Left lung (tissue), 14 donors: ENCODE measurements at places on chromosomes 1 and 21. TPM values are rescaled to one million over a fixed set of nuclear protein-coding genes. Genes with fewer than 3 reads are reported as not detected.

- peak; percentile 75 for DNase-seq
These were observed 128.6 kb downstream of the PRDM2 start for GRCh38 chr1:13828454-13829151.

DNA sequence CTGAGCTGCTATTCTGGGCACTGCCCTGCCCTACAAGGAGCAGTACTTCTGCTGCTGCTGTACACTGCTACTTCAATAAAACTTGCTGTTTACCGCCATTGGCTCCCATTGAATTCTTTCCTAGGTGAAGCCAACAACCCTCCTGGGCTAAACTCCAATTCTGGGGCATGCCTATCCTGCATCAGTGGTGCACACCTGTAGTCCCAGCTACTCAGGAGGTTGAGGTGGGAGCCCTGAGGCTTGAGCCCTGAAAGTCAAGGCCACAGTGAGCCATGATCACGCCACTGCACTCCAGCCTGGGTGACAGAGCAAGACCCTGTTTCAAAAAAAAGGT lies 21.2 kb downstream of the PDIK1L start:
- no peak for DNase-seq

DNA sequence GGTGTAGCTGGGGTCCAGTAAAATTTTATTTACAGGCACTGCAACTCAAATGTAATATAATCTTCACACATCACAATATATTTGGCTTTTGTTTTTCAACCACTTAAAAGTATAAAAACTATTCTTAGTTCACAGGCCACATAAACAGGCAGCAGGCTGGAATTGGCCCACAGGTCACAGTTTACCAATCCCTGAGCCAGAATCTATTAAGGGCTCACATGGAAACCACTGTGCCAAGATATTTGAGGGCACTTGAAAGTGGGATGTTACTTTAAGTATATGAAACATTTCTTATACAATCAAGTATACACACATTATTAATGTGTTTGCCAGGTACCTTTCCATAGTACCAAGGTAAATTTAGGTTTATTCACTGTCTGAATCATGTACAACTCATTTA lies 71.9 kb upstream of the PRDX6 start:
- no peak for DNase-seq

DNA sequence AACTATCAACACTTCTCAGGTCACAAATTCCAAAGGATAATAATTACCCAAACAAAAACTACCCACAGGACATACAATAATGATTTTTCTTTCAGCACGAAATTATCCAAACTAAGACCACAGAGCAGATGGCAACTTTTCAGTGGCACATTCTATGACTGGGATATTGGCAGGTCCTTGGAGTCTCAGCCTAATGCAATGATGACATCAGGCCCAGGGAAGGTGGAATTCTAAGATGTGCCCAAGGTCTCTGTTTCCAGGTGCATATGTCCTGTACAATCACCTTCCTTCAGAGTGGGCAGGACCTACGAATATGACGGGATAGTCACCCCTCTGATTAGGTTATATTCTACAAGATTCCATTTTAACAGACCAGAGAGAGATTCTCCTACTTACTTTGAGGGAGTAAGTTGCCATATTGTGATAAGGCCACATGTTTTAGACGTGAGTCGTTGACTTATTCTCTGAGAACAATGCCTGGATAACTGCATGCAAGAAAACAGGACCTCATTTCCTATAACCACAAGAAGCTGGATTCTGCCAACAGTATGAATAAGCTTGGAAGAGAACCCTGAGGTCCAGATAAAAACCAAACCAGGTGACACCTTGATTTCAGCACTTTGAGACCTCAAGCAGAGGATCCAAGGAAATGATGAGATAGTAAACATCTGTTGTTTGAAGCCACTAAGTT lies 69.9 kb downstream of the ZC3H11B start:
- DNase-seq = no peak

DNA sequence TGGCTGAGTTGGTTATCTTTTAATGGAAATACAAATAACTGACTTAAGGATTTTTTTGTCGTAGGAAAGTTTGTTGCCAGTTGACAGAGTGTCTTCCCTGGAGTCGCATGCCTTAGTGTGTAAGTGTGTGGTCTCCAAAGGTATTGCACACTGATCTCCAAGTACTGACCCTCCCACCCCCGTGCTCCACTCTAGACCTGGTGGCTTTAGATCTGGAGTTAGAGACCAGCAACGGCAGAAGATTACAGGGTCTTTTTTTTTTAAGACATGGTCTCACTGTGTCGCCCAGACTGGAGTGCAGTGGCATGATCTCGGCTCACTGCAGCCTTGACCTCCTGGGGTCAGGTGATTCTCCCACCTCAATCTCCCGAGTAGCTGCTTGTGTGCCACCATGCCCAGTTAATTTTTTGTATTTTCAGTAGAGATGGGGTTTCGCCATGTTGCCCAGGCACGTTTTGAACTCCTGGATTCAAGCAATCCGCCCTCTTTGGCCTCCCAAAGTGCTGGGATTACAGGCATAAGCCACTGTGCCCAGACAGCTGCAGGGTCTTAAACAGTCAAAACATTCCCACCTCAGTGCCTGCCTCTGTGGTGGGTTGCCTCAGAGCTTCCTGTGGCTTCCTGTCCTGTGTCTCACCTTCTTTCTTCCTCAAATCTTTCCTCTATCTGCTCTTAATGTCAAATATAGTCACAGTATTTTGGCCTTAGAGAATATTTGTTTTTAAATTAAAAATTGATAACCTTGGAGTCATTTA lies 6.9 kb downstream of the TRAPPC10 start:
- DNase-seq = no peak

DNA sequence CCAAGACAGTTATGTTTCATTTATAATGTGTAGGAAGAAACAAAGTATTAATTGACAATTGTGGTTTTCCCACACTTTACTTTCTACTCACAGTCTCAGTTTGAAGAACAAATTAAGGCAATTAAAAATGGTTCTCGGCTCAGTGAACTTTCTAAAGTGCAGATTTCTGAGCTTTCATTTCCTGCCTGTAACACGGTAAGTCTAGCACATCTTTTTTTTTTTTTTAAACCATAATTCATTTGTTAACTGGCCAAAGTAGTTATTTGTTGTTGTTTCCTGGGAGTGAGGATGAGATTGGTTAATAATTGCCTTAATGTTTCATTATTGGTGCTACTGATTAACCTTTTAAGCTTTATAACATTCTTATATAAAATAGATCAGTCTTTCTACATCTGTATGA lies 75.1 kb downstream of the VPS26C start:
- no peak for DNase-seq

DNA sequence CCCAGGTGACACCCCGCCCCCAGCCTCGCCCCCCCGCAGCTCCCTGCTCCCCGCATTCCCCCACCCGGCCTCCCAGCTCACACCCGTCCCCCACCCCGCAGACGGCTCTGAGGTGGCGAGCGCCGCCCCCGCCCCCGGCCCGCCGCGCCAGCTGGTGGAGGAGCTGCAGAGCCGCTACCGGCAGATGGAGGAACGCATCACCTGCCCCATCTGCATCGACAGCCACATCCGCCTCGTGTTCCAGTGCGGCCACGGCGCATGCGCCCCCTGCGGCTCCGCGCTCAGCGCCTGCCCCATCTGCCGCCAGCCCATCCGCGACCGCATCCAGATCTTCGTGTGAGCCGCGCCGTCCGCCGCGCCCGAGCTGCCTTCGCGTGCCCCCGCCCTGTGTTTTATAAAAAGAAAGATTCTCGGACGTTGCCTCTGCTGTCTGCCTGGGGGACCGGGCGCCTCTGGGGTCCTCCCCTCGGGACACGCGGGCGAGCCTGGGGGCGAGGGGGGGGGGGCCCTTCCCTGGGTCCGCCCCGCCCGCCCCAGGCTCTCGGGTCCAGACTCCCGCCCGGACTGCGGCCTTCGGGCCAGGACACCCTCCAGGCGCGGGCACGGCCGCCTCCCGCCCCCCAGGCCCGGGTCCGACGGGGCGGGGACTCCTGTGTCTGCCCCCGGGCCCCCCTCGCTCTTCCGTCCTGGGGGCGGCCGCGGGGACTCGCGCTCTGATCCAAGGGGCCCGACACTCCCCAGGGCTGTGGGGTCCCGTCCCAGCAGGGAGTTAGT lies 1.6 kb upstream of the MMP23B start:
- peak; percentile 81 for DNase-seq

- peak; percentile 72 for DNase-seq
These were observed at the start of gene TTC22 for GRCh38 chr1:54800899-54801759. TSS of gene TTC22 (minus strand) at chr1:54801323. CDS start at chr1:54801163, 160 bp downstream.

GRCh38 chr21:42621166-42621818 lies 32.1 kb upstream of the PDE9A start:
- peak; percentile 41 for DNase-seq

DNA sequence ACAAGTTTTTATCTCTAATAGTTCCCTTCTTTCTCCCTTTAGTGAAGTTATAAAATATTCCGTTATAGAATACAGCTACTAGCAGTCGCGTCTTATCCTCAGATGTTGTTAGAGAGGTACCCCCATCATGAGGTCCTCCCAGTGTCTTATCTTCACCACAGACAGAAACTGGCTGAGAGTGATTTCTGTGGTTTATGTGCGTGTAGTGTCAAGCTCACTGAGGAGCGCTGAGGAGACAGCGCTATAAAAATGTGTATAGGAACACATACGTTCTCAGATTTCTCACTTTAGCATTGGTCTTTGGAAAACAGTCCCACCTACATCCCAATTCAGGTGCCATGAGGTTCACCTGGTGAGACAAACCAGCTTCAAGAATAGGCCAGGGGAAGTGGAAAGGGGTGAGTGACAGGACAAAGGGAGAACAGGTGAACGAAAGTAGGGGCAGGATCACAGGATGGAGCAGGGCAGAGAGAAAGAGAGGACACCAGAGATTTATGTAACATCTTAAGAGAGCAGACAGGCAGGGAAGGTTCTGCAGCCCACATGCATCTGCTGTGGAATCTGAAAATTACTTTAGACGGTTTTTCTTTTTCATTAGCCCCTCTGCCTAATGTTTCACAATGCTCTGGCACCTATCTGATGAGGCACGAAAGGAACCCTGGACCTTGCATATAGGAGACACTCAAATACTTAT lies 2.7 kb upstream of the PLEKHO1 start:
- no peak for DNase-seq

DNA sequence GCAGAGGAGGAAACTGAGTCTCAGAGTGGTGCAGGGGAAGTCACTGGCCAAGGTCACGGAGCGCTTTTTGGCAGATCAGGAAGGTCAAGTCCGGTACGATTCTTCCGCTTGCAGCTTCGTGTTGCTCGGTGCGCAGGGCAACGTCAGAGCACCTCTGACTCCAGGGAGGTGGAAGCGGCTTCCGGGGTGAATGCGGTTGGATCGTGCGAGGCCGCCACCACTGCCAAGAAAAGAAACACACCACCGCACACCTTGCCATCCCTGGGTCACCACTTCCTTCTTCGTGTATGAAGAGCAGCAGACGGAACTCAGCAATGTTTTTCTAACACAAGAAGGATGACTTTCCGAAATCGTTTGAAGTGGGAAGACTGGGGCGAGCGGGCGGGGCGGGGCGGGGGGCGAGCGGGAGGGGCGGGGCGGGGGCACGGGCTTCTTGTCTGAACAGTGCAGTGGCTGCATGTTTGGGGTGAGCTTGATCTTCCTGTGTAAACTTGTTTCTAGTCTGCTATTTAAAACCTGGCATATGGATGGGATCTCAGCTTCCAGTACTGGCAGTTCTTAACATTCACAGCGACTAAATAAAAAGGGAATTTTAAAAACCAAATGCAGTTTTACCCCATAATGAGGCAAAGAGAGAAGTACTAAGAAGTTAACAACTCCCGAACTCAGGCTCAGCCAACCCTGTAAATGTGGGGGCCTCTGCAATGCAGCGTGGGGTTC lies 300.0 kb downstream of the RRAGC start:
- DNase-seq = peak; percentile 65

GRCh38 chr1:1198423-1199140 lies 7.8 kb downstream of the TNFRSF18 start:
- DNase-seq = peak; percentile 60

- no peak for DNase-seq
These were observed 62.7 kb downstream of the PLPP3 start for GRCh38 chr1:56516539-56517252.

- DNase-seq = no peak
These were observed 33.0 kb downstream of the DHRS3 start for GRCh38 chr1:12584900-12585525.

- DNase-seq = no peak
These were observed 78.6 kb downstream of the LAMC1 start for GRCh38 chr1:183101841-183102276.

GRCh38 chr1:8217011-8217711 lies 100.8 kb upstream of the SLC45A1 start:
- DNase-seq = peak; percentile 78

GRCh38 chr1:234613128-234613875 lies 3.3 kb upstream of the IRF2BP2 start:
- no peak for DNase-seq

DNA sequence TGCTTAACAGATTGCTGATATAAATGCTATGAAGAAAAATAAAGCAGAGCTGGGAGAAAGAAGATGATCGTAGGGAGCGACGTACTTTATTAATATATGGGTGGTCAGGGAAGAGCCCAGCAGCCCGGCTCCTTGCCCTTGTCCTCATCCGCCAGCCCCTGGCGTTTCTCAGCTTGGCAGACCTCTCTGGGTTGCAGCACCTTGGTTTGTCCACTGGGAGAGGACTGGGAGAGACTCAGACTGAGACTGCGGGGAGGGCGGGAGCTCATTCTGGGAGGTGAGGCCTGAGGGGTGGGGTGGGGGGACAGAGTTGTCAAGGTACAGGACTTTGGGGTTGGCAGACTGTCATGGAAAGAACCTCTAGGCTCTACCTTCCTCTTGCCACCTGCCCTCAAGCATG lies 3.3 kb upstream of the S100A3 start:
- no peak for DNase-seq

DNA sequence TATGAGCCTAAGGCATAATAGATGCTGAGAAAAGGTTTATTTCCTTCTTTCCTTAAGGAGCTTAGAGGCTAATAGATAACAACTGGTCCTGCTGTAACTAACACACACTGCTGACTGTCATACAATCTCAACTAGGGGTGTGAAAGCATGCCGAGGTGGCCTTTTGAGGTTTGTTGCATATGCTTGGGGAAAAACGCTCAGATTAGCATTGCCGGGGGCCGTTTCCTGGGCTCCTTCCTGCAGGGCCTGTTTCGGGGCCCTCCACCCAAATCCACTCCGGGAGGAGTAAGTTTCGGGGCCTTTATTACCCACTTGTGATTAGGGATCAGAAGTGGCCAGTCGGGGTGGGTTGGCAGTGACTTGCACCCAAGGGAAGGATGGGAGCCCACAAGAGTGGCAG lies 27.2 kb upstream of the RCSD1 start:
- DNase-seq = no peak

GRCh38 chr21:42315296-42315891 lies at the start of gene TFF3:
TSS of gene TFF3 (minus strand) at chr21:42315409. CDS start at chr21:42315374, 35 bp downstream.
- DNase-seq = no peak

GRCh38 chr1:218783131-218783530 lies 390.5 kb upstream of the LYPLAL1 start:
- no peak for DNase-seq

GRCh38 chr1:208204779-208205178 lies 39.4 kb downstream of the PLXNA2 start:
- no peak for DNase-seq

Gene S100A9
- 38.7 TPM for polyA plus RNA-seq

Gene FCRL4
- not detected for polyA plus RNA-seq

Gene PBX1
- polyA plus RNA-seq = 133 TPM

Gene APOBEC4
- polyA plus RNA-seq = 0.49 TPM

Gene RAB42
- polyA plus RNA-seq = 6.5 TPM

Gene OR10X1
- not detected for polyA plus RNA-seq

Gene SEMA4A
- 27.0 TPM for polyA plus RNA-seq

Gene SPRR2E
- polyA plus RNA-seq = not detected

Gene KRTAP19-2
- not detected for polyA plus RNA-seq

Gene SPRR3
- polyA plus RNA-seq = 0.31 TPM

Gene GORAB
- polyA plus RNA-seq = 24.0 TPM

Gene DSTYK
- polyA plus RNA-seq = 17.5 TPM

Gene GPR37L1
- polyA plus RNA-seq = 0.20 TPM

Gene NBPF6
- polyA plus RNA-seq = not detected
